ENCODE measurements at places on chromosomes 13 and 19.

DNA sequence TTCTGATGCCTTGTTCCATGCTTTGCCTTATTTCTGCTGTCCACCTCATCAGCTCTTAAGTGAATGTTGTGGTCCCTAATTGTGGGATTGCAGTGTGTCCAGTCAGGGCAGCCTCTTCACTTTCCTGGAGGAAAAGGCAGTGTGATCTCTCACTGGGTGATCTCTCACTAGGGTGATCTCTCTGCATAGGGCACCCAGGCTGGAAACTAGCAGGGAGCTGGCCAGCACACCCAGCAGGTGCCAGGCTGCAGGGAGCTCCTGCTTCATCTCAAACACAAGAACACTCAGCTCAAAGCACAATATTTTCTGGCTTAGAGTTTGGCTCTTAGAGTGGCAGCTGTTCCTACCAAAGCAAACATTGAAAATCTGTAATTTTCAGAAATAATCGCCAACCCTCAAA lies 36.5 kb upstream of the TSHZ3 start:
- DNase-seq, result no peak

DNA sequence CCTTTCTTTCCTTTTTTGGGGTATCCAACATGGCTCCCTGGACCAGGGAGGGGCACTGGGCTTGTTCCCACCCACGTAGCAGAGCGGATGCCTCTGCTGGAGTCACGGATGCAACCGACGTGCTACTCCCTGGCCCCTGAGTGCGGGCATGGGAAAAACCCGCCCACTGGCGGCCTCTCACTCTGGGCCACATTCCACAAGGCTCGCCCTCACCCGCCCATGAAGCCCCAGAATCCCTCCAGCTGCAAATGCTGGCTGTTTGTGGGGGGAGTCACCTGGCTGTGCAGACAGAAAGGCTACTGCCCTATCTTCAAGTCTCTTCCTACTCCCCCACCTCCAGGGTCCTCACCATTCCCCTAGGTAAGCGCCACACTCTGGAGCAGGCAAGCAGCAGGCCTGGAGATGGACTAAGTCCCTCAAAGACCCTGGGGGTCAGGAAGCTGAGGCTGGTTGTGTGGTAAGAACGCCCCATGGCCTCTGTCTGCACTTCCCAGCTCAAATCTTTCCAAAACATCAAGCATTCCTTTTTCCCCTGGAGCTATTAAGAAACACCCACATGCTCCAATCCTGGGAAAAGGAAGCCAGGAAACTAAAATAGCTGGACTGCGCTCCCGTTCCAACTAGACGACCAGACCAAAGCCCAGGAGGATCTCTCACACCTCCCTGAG lies 17.9 kb upstream of the EPHX3 start:
- peak; percentile 78 for DNase-seq

- no peak for DNase-seq
These were observed 118.4 kb upstream of the SLC7A1 start for GRCh38 chr13:29713839-29714238.

DNA sequence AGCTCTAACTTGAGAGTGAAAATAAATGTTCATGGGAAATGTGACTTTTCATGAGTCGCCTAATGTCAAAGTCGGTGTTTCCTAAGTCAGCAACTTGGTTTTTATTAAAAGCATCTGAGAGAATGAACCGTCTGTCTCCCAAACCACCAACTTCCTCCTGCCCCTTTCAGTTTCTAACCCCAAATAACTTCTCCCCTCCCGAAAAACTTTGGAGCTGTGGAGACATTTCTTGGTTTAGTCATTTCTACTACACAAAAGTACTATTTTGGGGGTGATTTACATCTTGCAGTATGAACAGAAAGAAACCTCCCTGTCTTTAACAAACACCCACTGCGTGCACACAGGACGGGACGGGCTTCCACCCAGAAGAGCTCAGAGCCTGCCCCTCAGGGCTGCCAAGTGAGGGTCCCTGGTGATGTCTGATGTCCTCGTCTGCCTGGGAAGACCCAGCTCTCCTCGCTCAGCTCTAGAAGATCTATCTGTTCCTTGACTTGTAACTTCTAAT lies 65.0 kb downstream of the RASA3 start:
- peak; percentile 58 for DNase-seq

GRCh38 chr13:48686636-48687210 lies 33.0 kb downstream of the CYSLTR2 start:
- no peak for DNase-seq

DNA sequence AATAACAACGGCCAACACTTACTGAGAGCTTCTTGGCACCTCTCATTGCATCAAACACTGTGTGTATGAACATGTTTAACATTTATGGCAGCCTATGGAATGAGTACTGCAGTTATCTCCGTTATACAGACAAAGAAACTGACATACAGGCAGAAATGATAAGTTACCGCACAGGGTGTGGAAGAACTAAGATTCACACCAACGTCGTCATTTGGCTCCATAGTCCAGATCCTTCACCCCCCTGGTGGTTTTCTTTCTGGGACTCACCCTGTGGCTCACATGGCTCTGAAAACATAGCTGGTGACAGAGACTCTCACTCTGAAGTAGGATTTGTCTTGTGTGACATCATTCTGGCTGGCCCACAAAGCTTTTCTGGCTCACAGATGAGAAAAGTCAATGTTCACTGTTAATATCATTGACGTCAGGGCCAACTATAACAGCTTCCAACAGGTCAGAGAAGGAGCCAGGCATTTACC lies 230.1 kb downstream of the DLEU7 start:
- peak; percentile 71 for DNase-seq

DNA sequence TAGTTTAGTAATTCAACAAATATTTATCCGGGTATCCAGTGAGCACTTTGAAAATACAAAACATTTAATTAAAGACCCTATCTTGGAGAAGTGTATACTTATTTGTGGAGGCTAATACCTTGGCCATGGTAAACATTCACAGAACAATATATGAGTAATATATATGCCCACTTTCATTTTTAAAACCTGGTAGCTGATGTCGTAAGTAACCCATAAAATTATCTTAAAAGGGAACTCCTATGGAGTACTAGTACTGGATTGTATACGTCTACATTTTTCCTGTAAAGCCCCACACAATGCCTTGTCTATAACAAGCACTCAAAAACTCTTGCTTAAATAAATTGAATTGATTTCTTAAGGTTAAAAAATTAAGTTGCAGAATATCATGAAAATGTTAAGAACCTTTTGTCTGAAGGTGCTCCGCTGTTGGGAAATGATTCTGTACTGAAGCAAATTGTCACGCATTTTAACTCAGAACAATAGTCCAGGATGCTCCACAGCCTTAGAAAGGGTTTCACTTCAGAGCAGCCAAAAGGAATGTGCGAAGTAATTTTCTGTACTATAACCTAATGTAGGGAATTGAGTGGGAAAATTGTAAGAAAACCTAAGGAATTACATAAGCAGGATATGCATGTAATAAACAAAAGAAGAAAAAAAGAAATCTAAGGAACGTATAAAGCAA lies 58.9 kb upstream of the C1QTNF9 start:
- DNase-seq, result no peak

- no peak for DNase-seq
These were observed 26.7 kb downstream of the SPATA13 start for GRCh38 chr13:24187185-24187584.

GRCh38 chr13:19908350-19908986 lies 45.0 kb upstream of the ZMYM5 start:
- DNase-seq, result no peak

DNA sequence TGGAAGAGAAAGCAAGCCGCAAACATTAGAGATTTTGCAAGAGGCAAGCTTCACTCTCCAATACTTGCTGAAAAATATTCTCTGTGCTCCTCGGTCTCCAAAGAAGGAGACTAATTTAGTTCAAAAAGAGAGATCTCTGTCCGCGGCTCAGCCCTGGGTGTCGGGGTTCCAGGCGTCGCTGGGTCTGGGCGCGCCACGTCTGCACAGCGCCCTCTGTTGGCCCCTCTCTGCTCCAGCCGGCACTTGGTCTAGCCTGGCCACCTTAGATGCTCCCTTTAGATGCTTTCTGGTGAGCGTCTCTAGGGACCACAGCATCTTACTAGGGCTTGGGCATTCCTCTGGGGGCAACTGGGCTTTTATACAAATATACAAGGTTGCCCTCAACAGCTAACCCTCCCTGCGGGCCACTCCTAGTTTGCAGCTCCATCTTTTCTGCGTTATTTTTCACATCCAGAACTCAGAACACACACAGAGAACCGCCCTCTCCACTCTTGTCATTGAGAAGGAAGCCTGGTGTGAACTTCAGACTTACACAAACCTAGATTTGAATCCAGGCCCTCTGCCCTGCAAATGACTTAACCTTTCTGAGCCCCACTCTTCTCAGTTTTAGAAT lies 78.3 kb downstream of the CYSLTR2 start:
- DNase-seq, result no peak

DNA sequence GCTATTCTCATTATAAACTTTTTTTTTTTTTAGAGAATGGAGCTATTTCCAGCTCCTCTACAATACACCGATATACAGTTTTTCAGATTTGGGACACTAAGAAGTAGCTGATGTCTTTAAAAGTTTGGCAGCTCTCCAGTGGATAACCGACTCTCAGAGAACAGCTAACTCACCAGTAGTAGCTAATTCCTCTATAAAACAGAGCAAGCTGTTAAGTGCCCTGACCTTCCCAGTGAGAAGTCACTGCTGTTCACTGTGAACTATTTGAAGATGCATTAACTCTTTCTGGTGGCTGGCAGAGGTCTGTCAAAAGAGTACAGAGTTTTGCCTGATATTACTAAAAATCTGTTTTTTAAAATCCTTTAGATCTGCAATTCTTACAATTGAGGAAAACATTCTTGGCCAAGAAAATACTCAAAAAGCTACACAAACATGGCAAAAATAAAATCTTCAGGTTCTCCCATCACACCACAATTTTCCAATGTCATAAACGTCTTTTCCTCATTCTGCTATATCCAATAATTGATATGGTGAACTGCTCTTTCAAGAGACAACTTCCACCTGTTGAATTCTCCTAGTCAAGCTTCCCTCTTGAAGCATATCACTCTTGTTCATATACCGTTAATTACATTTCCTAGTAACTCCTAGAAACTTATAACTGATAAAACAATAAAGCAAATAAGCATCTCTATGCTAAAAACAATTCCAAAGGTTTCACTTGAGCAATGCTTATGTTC lies 44.2 kb downstream of the TBC1D4 start:
- DNase-seq, result no peak

DNA sequence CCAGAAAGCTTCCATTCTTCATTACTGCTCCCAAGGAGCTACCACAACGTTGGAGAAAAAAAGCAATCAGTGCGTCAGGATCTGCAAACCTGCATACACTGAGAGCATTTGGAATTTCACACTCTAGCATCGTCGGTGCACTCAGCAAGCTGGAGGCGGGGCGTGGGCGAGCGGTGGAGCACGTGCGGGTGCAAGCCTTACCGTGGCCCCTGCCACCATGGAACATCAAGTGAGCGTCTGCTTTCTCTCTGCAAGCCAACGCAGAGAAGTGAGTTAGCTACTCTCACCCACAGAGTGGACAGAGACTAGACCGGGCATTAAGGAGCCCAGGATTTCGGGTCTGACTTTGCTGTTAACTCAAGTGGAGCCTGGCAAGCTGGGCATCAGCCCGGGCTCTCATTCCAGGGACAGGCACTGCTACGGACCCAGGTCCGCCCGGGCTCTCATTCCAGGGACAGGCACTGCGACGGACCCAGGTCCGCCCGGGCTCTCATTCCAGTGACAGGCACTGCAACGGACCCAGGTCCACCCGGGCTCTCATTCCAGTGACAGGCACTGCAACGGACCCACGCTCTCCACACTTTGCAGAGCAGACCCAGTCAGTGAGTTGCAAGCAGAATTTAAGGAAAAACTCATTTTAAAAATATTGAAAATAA lies 124.1 kb upstream of the SPACA7 start:
- DNase-seq, result no peak

DNA sequence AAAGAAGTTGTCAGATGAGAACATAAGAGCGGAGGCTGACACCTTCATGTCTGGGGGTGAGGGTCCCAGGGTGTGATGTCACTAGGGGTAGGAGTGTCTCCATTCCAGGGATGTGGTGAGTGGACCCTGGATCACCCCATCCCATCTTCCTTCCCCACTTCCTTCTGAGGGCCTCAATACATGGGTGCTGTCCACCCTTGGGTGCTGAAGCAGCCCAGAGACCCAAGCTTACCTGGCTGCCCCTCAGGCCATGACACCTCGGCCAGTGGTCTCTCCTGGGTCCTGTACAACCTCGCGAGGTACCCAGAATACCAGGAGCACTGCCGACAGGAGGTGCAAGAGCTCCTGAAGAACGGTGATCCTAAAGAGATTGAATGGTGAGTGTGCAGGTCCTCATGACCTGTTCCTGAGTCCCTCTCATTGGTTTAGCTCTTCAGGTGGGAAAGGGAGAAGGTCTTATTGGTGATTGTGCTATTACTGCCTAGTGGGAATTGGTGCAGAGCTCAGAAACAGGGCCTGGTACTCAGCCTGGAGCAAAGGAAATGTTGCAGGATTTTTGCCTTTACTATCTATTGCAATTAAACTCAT lies 37.7 kb upstream of the CYP4F8 start:
- no peak for DNase-seq

DNA sequence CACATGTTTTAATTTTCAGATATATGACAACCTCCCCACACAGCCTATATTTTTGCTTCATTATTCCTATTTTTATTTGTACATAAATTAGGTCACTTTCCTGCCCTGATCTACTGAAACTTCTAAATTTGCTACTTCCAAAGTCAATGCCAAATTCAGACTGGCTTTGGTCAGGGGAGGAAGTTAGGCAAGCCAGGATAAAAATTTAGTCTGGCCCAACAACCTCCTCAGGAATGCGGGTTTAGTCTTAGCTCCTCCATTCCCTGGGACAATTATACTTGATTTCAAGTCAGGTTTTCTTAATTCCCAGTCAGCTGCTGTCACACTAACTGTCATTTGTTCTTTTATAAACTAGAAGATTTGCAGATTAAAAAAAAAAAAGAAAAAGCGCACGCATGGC lies 84.3 kb downstream of the TM9SF2 start:
- no peak for DNase-seq

GRCh38 chr19:13817018-13817614 lies 21.9 kb downstream of the ZSWIM4 start:
- DNase-seq, result no peak

DNA sequence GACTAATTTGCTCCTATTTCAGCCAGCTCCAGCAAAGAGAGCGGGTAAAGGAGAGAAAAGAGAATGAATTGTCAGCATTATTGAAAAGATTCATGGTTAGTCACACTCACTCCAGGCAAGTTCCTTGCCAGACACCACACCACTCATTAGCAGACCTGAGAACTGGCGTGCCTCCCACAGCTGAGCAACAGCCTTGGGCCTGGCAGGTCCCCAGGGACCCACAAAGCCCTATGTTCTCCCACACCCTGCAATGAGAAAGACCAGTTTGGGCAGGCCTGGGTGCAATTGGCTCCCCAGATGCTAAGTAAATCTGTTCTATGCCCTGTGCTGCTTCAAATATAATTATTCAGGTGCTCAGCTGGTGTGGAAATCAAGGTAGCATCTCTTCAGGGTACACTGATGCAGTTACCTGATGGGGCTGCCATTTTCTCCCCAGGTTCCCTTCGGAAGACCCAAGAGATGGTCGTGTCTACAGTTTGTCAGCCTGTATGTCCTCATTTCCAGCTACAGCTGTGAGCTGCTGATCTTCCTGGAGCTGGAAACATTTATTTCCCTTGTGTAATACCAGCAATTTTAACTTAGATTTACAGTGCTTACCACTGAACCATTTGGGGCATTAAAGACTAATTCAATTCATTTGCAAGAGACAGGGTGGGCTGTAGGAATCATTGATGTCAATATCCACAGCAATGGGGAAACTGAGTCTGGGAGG lies 405.0 kb downstream of the COG6 start:
- DNase-seq, result no peak

GRCh38 chr19:36687214-36688056 lies at the start of gene ZNF567:
Gene ZNF567 (plus strand): TSS chr19:36687612. CDS start chr19:36694868, 7,256 bp downstream.
- peak; percentile 90 for DNase-seq

GRCh38 chr19:897442-898039 lies 4.3 kb downstream of the RNU6-9 start:
- DNase-seq, result no peak

- DNase-seq, result no peak
These were observed 165.9 kb downstream of the NDFIP2 start for GRCh38 chr13:79646880-79647279.

Measured in skin of body (tissue), 3 donors.